Sciatic nerve (tissue), 2 donors: ENCODE measurements at places on chromosomes 3 and 15.

GRCh38 chr3:148698190-148698810 is 597 bp downstream of the AGTR1 start:
- DNase-seq, result no peak

- DNase-seq, result no peak
These were observed 23.3 kb downstream of the SNRK start for GRCh38 chr3:43309372-43310305.

- DNase-seq, result no peak
These were observed 392.9 kb upstream of the ROBO2 start for GRCh38 chr3:76646921-76647562.

DNA sequence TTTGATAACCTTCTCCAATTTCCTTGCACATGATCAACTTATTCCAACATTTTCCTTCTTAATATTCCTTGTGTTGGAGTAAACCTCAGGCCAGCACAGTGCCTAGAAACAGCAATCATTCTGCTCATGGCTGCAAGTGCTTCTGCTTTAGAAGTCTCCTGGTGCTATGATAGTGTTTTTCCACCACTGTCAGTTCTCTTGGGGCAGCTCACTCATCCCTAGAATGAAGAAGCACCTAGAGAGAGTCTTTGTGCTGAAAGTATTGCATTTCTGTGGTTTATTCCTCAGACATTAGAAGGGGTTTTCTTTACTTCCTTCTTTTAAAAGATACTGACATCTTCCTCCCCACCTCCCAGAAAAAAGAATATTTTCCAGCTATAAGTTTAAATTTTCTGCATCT is 183.5 kb downstream of the RYR3 start:
- no peak for DNase-seq

GRCh38 chr15:51111061-51111460 is 16.4 kb upstream of the TNFAIP8L3 start:
- DNase-seq, result no peak

DNA sequence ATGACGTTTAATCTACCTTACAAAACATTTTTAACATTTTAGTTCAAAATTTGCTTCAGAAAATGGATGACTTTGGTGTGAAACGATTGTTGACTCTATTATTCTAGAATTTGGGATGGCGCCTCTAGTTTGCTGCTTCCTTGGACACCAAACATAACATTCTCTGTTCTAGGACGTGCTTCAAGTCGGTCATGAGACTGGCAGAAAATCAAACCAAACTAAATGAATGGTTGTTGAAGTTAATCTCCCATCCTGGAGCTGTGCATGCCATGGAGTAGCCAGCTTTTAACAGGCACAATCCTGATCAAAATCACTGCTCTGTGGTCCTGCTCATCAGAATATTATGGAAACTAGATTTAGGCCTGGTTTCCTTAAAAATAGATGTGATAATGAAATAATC is 9.6 kb upstream of the LRRFIP2 start:
- no peak for DNase-seq

DNA sequence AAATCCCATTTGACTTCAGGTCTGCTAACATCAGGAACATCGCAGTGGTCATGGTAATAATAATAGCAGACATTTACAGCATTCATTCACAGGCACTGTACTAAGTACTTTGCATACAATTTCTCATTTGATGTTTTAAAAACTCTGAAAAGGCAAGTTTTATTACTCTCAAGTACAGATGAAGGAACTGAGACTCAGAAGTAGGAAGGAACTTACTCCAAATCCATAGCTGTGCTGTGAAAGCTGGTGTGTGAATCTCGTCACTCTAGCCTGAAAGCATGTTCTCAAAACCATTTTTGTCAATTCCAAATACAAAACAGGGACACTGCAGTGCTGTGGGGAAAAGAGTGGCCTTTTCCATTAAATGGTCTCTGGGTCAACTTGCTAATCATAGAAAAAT is 179.9 kb downstream of the FAM43A start:
- no peak for DNase-seq

- DNase-seq, result peak; percentile 82
These were observed 103.2 kb upstream of the TJP1 start for GRCh38 chr15:29925227-29926082.

- no peak for DNase-seq
These were observed 91.2 kb downstream of the MB21D2 start for GRCh38 chr3:192826214-192827006.

- DNase-seq, result no peak
These were observed 36.9 kb downstream of the SUCLG2 start for GRCh38 chr3:67617518-67617917.

DNA sequence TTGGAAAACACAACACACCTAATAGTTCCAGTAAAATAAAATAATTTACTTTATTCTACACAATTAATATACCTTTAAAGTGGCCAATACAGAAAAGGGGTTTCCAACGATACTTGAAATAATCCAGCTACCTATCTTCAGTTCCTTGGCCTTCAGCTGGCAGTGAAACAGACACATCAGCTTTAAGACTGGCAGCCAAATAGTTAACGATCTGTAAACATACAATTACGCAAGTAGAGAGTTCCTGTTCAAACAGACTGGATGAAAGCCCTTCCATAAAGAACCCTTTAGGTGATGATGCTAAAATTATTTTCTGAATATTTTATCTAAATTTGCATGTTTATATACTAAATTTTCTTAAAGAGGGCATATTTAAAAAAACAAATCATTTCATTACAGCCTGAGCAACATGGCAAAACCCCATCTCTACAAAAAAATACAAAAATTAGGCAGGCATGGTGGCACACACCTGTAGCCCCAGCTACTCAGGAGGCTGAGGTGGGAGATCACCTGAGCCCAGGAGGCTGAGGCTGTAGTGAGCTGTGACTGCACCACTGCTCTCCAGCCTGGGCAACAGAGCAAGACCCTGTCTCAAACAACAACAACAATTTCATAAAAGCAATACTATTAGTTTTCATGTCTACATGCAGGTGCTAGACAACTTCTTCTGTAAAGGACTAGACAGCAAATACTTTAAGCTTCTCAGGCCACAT is 12.9 kb downstream of the DYNC1LI1 start:
- DNase-seq, result no peak
